ENCODE measurements at places on chromosomes 3 and 15.

DNA sequence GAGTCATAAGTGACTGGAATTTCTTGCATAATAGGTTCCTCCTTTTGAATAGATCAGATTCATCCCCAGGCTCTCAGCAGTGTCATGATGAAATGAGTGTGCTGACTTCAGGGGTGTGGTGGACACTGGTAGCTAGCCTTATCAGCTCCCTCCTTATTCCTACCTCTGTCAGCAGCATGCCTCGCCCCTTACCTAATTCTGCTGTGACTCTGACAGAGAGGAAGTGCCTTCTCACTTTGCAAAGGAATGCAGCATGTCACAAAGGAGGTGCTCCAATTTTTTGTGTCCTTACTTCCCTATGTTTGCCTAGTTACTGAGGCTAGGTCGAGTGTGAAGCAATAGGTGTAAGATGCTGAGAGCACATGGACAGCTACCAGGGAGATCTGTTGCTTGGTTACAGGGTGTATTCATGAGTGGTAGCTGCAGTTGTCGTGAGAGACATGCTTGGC lies 90.6 kb downstream of the TNFAIP8L3 start:
- no peak for DNase-seq

GRCh38 chr3:52405601-52406110 lies 39.2 kb downstream of the SEMA3G start:
- no peak for DNase-seq

- DNase-seq = no peak
Observed at GRCh38 chr3:166688665-166689064, 691.4 kb downstream of the ZBBX start.

- peak; percentile 16 for DNase-seq
Observed at GRCh38 chr3:157354722-157355121, 81.9 kb upstream of the PTX3 start.

DNA sequence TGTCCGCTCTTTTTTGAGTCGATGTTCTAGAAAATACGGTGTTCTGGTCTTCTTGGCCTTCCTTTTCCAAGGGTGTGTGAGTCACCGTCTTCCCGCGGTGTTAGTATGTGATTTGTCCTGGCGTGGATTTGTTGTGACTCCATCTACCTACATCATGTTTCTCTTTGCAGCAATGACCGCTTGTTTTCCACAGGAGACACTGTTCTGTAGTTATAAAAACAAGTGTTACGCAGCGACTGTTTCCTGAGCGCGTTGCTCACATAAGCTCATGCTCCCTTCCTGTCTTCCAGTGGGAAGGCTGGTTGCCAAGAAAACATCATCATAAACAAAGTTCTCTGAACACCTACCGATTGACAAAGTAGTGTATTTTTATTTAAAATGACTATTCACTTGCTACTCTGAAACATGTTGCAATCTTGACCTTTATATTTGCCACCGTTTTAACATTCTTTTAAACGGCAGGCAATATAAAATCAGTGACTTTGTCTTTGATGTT lies 19.0 kb downstream of the USP13 start:
- DNase-seq = no peak

- DNase-seq = no peak
Observed at GRCh38 chr3:10000686-10001085, 14.0 kb upstream of the EMC3 start.

- no peak for DNase-seq
Observed at GRCh38 chr15:28969511-28970085, 83.8 kb downstream of the APBA2 start.

- no peak for DNase-seq
Observed at GRCh38 chr15:27990521-27991515, 108.3 kb downstream of the OCA2 start.

GRCh38 chr3:16319307-16319706 lies 54.3 kb downstream of the OXNAD1 start:
- DNase-seq = peak; percentile 38

DNA sequence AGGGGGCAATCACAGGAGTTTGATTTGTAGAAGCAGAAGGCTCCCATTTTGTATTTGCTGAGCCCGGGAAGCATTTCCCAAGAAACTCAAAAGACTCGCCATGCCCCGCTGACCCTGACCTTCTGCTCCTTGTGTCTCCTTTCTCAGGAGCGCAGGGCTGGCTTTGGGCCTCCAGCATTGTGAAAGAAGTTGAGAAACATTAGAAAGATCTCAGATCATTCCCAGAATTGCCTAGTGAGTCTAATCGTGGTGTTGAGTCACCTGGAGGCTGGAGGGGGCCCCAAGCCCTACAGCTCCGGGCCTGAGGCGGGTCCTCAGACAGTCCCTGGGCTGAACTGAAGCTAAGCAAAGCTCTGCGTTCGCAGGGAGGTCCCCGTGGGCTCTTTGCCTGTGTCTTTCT lies 10.9 kb upstream of the PIGZ start:
- DNase-seq = no peak

DNA sequence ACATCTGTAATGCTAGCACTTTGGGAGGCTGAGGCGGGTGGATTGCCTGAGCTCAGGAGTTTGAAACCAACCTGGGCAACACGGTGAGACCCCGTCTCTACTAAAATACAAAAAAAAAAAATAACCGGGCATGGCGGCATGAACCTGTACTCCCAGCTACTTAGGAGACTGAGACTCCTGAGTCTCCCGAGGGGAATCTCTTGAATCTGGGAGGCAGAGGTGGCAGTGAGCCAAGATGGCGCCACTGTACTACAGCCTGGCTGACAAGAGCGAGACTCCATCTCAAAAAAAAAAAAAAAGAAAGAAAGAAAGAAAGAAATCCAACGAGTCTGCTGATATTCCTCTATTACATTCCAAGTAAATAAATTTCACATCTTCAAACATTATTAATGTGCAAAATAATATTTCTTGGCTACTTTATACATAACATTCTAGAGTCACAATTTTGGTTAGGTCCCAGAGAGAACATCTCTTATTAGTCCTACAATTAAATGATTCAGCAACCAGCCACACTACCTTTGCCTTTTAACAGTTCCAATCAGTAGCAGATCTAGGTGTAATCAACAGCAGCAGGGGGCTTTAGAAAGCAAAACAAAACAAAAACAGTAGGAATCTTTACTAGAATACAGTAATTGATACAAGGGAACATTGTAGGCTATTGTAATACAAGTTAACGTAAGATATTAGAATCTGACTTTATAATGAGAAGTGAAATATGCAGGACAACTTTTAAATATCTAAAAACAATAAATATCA lies 195.8 kb downstream of the TBC1D5 start:
- no peak for DNase-seq

DNA sequence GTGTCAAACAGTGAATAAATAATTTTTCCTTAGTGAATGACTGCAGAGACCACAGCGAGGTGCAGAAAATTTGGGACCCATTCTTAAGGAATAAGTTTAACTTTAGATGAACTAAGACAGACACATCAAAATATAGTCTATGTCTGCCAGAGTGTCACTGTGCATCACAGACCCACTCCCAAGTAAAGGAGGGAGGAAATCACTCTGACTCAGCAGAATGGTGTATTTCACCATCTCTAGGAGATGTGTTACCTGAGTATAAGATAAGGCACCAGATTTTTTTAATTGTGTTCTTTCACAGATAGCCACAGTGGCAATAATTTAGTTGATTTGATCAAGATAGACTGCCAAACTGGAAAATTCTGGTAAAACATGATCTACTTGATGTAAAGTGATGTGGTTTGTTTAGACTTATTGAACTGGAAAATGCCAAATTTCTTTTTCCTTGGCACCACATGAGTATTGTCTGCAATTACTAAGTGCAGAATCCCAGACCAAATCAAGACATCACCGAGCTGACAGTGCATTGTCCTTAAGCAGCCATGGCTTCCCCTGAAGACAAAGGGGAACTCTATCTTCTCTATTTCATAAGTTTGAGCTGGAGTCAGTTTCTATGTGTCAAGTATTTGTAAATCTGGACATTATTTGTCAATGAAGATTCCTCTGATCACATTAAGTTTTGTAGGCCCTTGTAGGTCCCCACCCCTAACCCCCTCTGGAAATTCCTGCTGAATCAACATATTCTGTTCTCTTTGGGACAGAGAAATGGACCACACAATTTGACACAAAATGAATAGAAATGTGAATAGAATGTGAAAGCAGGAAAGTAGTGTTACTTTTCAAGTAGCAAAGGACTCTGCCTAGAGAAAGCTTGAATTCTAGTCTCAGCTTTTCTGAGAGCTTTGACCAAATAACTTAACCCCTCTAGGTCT lies 47.6 kb downstream of the TIPARP start:
- DNase-seq = no peak

- no peak for DNase-seq
Observed at GRCh38 chr15:67857220-67857619, 17.4 kb upstream of the RNU6-1 start.

DNA sequence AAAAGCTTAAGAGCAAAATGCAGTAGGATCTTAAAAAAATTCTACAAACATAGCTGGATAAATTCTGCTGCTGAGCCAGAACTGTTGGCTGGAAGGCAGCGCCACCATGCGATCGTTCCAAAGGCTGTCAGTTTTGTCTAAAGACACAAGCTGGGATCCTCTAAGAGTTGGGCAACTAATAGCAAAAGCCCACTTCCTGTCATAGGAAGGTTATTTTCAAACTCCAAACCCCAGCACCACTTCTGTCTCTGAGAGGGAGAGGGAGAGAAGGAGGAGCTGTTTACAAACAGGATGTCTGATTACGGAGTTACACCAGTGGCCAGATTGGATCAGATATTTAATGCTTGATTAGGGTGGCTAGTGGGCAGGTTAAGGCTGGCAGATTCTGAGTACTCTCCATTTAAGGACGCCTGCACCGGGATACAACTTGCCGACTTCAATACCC lies 44.0 kb downstream of the EIF4E3 start:
- peak; percentile 29 for DNase-seq

GRCh38 chr3:48558493-48559134 lies 2.0 kb upstream of the PFKFB4 start:
- DNase-seq = no peak

- DNase-seq = no peak
Observed at GRCh38 chr3:121918779-121919483, 24.7 kb downstream of the SLC15A2 start.

- DNase-seq = no peak
Observed at GRCh38 chr15:52483707-52484106, 45.0 kb downstream of the MYO5A start.

DNA sequence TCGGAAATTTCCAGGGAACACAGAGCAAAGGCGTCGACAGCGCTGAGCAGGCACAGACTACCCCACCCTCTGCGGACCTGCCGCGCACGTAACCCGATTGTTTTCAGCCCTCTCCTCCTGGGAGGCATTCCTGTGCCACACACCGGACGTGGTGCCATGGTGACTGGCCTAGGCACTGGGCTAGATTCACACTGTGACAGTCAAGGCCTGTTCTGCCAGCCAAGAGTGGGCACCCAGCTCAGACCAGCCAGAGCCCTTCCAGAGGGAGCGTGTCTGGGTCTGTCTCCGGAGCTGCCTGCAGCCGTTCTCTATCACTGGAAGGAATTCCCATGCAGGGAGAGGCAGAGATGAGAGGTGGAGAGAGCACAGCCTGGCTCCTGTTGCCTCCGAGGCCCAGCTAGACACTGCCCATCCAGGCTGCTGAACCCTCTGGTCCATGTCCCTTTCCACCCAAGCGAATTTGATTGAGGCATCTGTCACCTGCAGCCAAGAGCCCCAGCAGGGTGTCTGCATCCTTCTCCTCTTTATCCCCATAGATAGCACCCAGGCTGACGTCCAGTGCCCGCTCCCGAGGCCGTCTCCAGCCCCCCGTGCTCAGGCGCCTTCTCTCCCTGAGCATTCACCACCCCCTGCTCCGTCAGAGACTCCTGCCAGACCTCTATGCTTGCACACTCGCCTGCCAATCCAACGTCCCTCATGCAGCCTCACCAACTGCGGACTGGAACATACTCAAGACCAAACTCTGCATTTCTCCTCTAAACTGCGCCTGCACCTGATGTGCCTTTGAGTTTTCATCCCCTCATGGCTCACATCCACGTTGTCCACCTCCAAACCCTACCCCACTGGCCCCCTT lies 267.5 kb downstream of the OCA2 start:
- DNase-seq = no peak

DNA sequence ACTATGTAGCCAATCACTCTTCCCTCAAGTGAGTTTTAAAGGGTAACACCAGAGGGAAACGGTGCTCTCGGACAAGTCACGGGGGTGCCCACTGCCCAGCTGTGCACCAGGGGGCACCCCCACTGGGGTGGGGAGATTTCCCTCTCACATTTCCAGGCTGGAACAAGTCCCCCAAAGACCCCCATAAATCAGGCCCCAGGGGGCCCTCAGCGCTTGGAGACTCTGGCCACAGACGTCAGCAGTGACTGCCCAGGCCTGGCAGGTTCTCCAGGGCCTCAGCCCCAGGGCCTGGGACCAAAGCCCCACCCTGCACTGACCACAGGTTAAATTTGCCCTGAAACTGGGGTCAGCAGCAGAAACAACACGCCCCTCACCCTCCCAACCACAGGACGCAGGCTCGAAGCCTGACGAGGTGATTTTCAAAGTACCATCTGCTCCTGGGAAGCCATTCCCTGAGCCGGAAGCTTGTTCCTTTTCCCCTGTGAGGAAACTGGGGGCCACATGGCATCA lies 17.0 kb downstream of the XXYLT1 start:
- DNase-seq = no peak

DNA sequence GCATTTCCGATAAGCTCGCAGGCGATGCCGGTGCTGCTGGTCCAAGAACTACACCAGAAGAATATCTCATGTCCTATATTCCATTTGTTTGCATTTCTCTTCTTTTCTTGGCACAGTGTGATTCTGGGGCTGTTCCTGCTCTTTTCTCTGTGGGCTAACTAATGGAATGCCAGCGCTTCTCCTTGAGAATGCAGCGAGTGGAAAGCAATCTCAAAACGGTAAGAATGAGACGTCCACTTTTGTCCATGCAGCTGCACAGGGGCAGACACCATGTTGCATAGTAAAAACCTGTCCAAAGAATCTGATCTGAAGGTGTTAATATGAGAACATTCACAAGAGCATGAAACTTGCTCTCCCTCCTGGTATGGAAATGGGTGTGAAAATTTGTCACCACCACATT lies 6.6 kb upstream of the CHRNA3 start:
- no peak for DNase-seq

DNA sequence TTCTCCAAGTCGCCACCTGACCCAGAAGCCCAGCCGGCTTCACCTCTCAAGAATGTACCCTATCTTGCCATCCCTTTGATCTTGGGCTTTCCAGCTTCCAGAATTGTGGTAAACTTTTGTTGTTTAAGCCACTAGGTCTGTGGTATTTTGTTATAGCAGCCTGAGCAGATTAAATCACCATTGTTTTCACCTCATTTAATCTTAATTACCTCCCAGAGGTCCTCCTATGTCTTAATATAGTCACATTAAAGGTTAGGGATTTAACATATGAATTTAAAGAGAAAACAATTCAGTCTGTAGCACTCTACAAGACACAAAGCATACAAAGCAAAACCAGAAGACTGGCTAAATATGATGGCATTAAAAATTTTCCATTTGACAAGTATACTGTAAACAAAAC lies 123.4 kb upstream of the CADM2 start:
- no peak for DNase-seq

Measured in GM10248 (cell line).